ENCODE measurements at places on chromosomes 4 and X.

DNA sequence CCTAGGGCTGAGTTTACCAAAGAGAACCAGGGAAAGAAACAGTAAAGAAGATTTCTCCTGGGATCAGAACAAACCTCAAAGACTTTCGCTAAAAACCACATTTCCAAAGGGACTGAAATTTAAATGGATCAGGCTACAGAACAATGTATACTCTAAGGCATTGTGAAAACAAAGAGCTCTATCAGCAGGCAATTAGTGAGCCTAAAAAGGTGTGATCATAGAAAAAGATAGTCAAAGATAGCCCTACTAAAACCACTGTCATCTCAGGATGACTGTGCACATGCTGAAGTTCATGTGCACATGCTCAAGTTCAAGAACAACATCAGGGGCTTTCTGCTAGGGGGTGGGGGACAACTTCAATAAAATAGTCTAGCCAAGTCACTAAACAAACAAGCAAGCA, 12.9 kb upstream of the SMIM10L2A start:
- DNase-seq: peak; percentile 16

GRCh38 chr4:144647095-144647561, 1.2 kb downstream of the HHIP start:
- peak; percentile 48 for DNase-seq

DNA sequence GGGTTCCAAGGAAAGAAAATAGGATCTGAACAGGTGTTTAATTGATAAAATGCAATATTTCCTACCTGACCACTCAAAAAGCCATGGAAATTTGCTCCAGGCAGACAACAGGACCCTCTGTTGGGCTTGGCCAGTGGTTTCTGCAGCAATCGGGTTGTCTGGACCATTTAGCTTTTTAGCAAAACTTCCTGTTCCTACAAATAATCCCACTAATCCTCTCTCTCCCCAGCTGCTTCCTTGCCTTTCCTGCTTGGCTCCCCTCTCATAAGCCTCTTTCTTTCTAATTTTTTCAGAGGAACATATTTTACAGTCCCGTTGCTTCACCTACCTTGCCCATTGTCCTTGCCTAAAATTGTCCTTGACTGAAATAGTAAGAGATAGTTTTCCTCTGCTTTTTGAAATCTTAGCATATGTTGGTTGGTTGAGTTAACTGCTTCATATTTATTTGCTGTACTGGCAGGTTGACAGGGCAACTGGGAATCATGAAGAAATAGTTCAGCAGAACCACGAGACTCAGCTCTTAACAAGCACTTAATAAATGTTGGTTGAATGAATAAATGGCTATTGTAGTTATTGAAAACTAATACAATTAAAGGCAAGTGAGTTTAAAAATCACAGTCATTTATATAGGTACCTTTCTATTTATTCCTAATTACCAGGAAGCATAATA, 259.8 kb downstream of the KCNIP4 start:
- DNase-seq: no peak

DNA sequence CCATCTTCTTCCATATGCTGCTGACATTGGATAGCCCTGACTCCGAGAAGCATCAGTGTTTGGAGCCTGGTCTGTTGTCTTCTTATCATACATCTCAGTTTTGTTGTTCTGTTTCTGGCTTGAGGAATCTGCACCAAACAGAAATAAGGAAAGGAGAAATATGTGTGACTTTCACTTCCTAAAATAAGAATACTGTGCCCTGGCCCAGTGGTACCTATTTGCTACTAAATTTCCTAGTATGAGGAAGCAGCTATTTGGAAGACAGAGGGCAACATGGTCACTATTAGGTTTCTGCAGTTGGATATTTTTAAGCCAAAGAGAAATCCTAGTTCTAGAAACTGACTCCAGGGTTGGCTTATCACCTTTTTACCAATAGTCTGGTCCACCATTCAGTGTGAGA, 16.8 kb downstream of the CT47C1 start:
- DNase-seq: no peak

GRCh38 chr4:31458813-31459212, 738.6 kb downstream of the PCDH7 start:
- DNase-seq: no peak

GRCh38 chr4:56958111-56958517, 19.3 kb downstream of the NOA1 start:
- no peak for DNase-seq

DNA sequence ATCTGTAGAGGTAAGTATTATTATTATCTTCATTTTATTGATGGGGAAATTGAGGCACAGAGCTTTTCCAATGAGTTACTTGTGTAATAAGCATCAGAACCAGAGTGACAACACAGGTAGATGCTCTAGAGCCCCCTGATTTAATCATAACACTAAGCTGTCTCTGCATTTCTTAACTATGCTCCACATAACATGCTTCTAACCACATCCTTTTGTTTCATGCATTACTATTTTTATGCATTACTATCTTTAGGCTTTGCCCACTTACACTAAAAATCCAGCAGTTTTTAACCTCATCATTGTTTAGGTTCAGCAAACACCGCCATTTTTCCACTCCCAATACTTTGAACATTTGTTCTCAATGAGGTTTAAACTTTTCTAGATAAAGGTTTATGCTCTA, 1900.8 kb upstream of the PCDH10 start:
- DNase-seq: no peak

GRCh38 chr4:115678425-115678941, 565.1 kb upstream of the NDST4 start:
- DNase-seq: no peak

- no peak for DNase-seq
Measured at GRCh38 chrX:320126-320783, 1.7 kb upstream of the GTPBP6 start.

DNA sequence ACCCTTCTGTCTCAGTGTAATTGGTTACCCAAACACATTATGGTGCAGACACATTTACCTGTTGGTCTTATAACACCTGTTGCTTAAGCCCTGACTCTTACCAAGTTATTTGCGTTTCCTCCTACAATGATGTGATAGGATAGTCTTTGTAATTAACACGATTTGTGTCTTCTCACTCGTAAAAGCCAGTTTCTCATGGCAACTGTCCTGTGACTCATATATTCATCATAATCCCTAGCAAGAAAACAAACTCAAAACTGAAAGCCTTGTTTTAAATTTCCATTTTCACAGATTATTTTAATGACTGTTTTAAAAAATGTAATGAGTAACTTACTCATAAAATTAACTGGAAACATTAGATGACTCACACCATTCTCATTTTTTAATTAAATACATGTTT, 495.2 kb downstream of the NLGN4X start:
- DNase-seq: no peak

- no peak for DNase-seq
Measured at GRCh38 chr4:169956091-169956843, 69.9 kb downstream of the MFAP3L start.

- DNase-seq: peak; percentile 12
Measured at GRCh38 chr4:116055857-116056827, 942.7 kb upstream of the NDST4 start.

- no peak for DNase-seq
Measured at GRCh38 chrX:129525162-129525561, 1.9 kb upstream of the SMARCA1 start.

DNA sequence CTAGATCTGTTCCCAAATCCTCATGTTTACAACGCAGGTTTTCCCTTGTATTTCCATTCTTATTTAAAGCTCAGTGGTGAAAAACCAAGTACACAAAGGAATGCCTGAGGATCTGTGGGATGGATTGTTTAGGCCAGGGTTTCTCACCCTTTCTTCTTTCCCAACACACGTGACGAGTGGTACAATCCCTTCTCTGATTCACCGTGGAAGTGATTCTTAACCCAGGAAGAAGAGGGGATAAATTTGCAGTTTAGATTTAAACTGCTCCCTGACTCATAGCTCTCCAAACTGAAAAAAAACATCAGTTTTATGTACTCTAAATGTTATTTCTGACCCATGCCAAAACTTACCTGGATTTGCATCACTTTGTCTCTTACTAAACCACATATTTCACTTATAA, 17.0 kb downstream of the PAQR3 start:
- DNase-seq: no peak

- DNase-seq: peak; percentile 52
Measured at GRCh38 chrX:22081475-22082092, 49.5 kb downstream of the PHEX start.

DNA sequence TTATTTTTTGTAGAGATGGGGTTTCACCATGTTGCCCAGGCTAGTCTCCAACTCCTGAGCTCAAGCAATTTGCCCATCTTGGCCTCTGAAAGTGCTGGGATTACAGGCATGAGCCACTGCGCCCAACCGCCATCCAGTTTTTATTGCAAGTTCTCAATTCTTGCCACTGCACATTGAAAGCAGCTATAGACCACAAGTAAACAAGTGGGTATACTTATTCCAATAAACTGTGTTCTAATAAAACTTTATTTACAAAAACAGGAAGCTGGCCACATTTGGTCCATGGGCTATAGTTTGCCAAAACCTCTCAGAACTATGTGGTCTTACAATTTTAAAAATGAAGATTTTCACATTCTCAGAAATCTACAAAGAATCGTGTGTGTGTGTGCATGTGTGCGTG, 313.6 kb upstream of the RASGEF1B start:
- no peak for DNase-seq

- no peak for DNase-seq
Measured at GRCh38 chr4:56099378-56099786, 150.6 kb downstream of the CEP135 start.

- no peak for DNase-seq
Measured at GRCh38 chr4:147830102-147830463, 98.2 kb downstream of the ARHGAP10 start.

DNA sequence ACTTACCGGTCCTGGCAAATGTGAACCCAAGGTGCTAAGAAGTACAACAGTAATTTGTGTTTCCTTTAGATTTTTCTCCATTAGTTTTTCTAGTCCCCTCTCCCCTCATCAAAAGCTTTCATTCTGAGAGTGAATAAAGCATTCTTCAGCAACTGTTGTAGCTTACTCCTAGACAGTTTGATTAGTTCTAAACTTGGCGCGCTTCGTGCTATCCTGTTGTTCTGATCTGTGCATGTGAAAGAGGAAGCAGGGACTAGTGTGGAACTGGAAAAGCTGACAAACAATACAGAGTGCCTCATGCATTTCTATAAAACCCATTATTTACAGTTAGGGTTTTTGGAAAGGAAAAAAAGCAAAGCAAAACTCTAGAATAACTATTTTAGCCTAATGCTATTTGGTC, 556.9 kb upstream of the SLIT2 start:
- DNase-seq: no peak

GRCh38 chrX:31165241-31166035, 93.6 kb upstream of the FTHL17 start:
- DNase-seq: no peak
